ENCODE measurements at places on chromosomes 1 and 21.

- DNase-seq, result no peak
Observed at GRCh38 chr1:114700036-114700600, 4.8 kb upstream of the AMPD1 start.

GRCh38 chr1:232066521-232066920, 439.9 kb downstream of the DISC1 start:
- DNase-seq, result no peak

- DNase-seq, result no peak
Observed at GRCh38 chr1:13798120-13798519, 98.1 kb downstream of the PRDM2 start.

- no peak for DNase-seq
Observed at GRCh38 chr1:18884727-18885126, 17.6 kb downstream of the ALDH4A1 start.

DNA sequence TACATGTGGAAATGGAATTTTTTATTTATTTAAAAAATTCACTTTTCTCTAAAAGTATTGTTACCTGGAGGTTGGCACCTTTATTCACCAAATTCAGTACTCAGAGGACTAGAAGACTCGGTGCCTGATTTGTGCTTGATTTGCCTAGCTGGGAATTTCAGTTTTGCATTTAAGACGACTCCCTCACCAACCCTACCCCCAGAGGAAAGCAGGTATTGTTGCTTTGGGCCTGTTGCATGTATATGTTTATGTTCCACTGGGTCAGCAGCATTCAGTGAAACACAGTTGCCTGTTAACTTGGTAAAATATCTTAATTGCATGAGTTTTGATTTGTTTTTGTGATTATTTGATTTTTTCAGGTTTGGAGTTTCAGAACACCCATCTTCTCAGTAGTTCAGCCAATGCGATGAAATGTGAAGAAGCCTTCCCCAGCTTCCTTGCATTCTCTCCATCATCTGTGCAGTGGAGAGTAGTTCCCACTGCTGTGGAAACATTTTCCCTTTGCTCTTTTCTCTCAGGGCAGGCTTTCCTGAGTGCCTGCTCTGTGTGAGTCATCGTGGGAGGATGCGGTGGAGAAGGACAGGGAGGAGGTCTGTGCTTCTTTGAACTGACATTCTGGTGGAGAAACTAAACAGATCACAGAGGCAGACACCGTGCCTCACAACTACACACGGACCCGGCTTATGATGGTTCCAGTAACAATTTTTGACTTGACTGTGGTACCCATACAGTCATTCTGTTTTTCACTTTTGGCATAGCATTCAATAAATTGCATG, 6.4 kb downstream of the ADARB1 start:
- DNase-seq, result peak; percentile 44

DNA sequence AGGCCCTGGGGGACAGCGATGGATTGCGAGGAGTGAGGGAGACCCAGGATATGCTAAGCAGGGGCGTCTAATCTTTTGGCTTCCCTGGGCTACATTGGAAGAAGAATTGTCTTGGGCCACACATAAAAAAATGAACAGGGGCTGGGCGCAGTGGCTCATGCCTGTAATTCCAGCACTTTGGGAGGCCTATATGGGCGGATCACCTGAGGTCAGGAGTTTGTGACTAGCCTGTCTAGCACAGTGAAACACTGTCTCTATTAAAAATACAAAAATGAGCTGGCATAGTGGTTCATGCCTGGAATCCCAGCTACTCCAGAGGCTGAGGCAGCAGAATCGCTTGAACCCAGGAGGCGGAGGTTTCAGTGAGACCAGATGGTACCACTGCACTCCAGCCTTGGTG, 10.8 kb upstream of the PRAMEF12 start:
- DNase-seq, result no peak

All from CD4-positive, alpha-beta T cell treated with Interleukin-6 at 100 ng/mL for 8 hours (primary cell).